Activated CD8-positive, alpha-beta memory T cell treated with anti-CD3 and anti-CD28 coated beads for 4 hours (primary cell): ENCODE measurements at places on chromosomes 2 and 18.

DNA sequence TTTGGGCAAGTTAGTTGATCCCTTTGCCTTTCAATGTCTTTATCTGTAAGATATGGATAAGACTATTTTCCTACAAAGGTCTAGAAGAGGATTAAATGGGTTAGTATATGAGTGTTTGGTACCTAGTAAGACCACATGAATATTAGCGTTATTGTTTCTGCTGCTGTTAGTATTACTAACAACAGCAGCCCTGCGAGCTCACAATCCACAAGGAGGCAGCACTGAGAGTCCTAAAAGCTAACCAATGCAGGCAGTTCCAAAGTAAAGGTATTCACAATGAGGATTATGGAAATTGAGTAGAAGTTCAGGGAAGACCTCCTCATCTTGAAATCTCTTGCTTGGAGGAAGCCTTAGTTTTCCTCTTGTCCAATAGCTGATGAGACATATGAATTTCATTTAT, 248.9 kb downstream of the TDRD15 start:
- DNase-seq: no peak

- DNase-seq: no peak
These were observed 898.6 kb upstream of the KLHL29 start for GRCh38 chr2:22486343-22486742.

GRCh38 chr2:118102433-118103082, 14.3 kb downstream of the INSIG2 start:
- no peak for DNase-seq

DNA sequence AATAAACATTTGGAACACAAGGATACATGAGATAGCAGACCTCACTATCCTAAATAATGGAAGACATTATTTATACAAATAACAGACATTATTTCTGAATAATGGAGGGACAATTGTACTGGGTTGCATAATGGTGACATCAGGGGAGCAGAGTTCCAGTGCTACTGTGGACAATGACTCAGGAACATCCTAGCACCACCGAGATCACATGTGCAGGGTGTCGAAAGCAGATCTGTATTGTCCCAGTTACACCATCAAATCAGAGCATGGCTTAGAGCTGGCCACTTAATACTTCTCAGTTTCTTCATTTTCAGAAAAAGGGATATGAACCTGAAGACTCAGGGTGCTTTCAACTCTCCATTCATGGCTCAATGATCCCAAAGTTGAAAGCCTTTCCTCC, 249.1 kb upstream of the RBMS1 start:
- no peak for DNase-seq

DNA sequence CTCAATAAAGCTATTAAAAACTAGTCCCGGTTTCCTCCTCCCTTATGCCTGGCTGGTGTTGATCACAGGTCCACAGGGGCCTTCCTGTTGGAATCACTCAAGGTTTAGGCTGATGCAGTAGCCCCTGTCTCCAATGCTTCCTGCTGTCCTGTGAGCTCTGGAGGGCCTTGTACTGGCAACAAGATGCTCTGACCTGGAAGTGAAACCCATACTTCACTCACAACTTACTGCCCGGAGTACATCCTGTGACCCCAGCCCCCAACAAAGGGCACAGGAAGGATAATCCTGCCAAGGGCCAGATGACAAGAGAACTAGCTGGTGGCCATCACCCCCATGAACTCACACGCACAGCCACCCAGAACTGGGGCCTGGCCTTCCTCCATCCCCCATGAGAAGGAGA, 50.3 kb downstream of the ZBTB7C start:
- DNase-seq: no peak

DNA sequence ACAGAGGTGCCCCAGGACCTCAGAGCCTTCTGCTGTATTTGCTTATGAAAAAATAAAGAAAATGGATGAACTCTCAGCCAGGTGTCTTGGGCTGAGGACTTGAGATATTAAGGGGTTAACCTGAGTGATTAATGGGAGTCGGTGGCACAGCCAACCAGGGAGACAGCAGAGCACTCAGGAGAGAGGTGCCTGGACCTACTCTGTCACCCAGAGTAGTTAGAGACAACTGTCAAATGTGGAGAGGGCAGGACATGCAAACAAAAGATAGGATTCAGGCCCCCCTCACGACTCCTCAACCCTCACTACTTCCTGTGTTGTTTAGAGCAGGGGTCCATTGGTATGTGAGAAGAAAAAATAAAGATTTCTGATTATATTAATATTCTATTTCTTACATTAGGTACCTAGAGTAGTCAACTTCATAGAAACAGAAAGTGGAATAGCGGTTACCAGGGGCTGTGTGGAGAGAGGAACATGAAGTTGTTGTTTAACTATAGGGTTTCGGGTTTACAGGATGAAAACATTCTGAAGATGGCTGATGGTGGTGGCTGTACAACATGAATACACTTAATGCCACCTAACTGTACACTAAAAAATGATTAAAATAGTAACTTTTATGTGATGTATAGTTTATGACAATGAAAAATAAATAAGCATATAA, 28.6 kb upstream of the CETN1 start:
- no peak for DNase-seq

GRCh38 chr2:187302586-187302985, 145.5 kb downstream of the CALCRL start:
- DNase-seq: no peak

DNA sequence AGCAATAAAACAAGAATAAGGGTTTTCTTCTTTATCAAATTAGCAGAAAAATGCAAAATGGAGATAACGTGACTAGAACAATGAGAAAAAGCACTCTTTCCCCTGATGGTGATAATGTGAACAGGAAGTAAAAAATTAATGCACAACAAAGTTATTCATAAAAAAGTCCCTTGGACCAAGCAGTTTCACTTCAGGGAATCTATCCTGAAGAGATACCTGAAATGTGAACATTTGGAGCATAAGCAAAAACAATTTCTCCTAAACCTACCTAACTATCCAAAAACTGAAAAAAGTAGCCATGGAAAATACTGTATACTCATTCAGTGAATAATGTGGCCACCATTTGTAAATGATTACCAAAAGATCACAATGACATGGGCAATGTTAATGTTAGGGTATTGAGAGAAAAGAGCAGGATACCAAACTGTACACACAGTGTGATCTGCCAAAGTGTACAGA, 48.7 kb downstream of the TRIP12 start:
- DNase-seq: no peak

DNA sequence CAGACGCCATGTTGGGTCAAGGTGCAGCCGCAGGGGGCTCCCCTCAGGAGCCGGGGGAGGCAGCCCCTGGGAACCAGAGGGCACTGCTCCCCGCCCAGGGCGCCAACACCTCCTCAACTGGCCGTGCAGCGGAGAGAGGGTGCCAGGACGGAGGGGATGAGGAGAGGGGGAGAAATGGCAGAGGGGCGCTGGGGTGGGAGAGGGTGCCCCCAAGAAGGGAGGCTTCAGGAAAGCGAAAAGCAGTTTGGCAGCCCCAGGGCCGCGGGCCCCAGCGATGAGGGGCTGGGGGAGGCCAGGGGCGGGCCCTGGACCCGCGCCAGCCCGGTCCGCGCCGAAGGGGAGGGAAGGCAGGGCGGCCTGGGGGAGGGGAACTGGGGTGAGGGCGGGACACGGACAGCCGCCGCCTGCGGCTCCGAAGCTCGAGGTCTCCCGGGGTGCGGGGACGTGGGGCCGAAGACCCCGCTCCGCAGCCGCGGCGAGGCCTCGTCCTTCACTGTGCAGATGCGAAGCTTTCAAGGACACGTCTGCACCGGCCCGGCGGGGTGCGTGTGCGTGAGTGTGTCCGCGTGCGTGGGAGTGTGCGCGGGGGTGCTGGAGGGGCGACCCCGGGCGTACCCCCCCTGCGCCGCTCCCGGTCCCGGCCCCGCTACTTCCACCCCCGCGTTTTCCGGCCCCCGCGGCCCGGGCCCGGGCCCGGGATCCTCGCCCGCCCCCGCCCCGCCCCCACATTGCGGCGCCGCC, 1.4 kb downstream of the DNMT3A start:
- no peak for DNase-seq

GRCh38 chr2:71156573-71156972, 26.1 kb downstream of the MPHOSPH10 start:
- no peak for DNase-seq

DNA sequence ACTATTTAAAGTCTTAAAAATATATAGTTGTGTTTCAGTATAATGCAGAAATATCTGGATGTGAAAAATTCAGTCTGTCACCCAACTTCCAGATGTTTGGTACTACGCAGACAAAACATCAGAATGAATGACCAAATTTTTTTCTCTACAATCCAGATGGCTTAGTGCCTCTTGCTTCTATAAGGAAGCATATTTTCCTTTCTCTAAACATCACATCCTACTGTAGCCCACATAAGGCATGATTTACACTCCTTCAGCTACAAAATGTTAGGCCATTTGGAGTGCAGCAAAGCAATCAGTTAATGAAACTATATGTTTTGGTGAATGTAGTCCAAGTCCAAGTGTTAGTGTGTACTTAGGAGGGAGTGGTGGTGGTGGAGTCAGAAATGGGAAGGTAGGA, 162.9 kb upstream of the SIX2 start:
- no peak for DNase-seq

GRCh38 chr2:219243291-219243761, 1.9 kb downstream of the GLB1L start:
- DNase-seq: no peak

GRCh38 chr2:45168711-45169338, 159.6 kb upstream of the SIX2 start:
- DNase-seq: no peak

DNA sequence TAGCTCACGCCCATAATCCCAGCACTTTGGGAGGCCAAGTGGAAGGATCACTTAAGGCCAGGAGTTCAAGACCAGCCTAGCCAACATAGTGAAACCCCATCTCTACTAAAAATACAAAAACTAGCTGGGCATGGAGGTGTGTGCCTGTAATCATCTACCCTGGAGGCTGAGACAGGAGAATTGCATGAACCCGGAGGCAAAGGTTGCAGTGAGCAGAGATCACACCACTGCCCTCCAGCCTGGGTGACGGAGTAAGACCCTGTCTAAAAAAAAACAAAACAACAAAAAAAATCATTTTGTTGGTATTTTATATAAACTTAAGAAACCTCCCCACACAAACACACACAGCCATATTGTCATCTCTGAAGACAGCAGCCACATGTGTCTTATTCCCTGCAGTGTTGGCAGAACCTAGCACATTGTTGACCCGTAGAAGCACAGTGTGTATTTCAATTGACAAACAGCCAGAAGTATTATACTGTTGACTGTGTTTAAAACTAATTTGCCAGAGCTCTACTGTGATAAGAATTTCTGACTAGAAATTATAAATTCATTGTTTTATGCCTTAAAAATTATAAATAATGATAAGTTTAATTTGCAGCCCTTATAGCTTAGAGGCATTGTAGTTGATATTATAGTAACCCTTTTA, 68.1 kb downstream of the DNAJC10 start:
- no peak for DNase-seq

DNA sequence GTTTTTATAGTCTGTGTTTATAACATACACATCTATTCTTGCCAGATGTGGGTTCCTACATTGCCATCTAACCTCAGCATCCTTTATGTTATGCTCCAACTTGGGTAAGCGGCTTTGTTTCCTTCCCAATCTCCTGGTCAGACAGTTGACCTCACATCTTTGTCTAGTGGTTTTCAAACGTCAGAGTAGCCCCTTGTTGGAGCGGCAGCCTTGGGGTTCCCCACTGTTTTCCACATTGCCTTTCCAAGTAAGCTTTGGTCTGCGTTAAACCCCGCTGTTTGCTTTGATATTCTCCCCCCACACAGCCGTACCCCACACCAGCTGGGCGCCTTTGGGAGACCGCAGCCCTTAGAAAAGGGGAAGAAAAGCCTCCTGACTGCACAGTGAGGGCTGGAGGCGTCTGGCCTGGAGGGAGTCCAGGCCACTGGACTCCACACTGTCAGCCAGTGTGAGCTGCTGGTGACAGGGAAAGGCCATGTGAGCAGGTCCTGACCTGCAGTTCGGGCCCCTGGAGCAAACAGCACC, 83.3 kb downstream of the MALT1 start:
- DNase-seq: no peak

GRCh38 chr18:70421471-70422390, 132.9 kb downstream of the SOCS6 start:
- DNase-seq: no peak

- no peak for DNase-seq
These were observed 83.1 kb downstream of the DCC start for GRCh38 chr18:52422985-52423601.

DNA sequence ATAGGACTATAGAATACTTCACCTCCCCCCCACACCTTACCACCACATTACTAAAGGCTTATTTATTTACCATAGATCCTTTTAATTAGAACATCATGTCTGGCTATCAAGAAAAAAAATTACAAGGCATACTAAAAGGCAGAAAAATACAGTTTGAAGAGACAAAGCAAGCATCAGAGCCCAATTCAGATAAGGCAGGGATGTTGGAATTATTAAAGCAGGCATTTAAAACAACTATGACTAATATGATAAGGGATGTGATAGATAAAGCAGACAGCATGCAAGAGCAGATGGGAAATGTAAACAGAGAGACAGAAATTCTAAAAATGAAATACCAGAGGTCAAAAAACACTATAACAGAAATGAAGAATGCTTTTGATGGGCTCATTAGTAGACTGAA, 55.4 kb upstream of the SMIM21 start:
- DNase-seq: no peak

- DNase-seq: no peak
These were observed 37.6 kb downstream of the SLC14A1 start for GRCh38 chr18:45761512-45762114.

- no peak for DNase-seq
These were observed 198.7 kb upstream of the SALL3 start for GRCh38 chr18:78780719-78781600.

DNA sequence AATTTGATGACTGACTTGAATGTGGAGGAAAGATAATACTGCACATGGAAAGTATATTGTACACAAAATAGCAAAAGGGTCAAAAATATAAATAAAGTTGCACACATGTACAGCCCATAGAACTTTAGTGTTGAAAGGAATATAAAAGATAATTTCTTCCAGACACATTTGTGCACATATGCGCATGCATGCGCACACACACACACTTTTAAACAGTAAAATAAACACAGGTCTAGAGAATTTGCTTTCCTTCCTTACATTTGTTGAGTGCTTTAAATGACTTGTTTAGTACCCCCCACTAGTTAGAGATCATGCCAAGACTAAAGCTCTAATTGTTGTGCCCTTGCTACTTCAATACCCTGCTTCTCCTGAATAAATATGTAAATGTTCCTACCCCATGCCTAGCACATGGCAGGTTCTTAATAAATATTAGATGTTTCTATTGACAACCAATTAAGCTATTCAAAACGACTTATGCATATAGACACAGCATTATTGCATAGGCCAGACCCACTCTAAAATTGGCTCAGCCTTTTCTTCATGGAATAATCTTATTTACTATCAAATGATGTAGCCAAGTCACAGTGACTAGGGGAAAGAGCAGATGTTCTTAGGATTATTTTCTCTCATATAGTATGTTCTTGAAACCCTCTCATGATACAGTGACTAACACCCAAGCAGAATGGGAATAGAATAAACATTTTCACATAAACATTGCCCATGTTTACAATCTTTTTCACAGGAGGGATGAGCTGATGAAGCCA, 165.5 kb upstream of the ACVR2A start:
- no peak for DNase-seq

GRCh38 chr18:44764863-44765262, 84.2 kb downstream of the SETBP1 start:
- no peak for DNase-seq

GRCh38 chr18:12944709-12945108, 3.1 kb upstream of the SEH1L start:
- no peak for DNase-seq

GRCh38 chr2:168643979-168644378, 158.5 kb upstream of the NOSTRIN start:
- no peak for DNase-seq
